ENCODE measurements at places on chromosomes 1 and 21. TPM values are rescaled to one million over a fixed set of nuclear protein-coding genes. Genes with fewer than 3 reads are reported as not detected.

DNA sequence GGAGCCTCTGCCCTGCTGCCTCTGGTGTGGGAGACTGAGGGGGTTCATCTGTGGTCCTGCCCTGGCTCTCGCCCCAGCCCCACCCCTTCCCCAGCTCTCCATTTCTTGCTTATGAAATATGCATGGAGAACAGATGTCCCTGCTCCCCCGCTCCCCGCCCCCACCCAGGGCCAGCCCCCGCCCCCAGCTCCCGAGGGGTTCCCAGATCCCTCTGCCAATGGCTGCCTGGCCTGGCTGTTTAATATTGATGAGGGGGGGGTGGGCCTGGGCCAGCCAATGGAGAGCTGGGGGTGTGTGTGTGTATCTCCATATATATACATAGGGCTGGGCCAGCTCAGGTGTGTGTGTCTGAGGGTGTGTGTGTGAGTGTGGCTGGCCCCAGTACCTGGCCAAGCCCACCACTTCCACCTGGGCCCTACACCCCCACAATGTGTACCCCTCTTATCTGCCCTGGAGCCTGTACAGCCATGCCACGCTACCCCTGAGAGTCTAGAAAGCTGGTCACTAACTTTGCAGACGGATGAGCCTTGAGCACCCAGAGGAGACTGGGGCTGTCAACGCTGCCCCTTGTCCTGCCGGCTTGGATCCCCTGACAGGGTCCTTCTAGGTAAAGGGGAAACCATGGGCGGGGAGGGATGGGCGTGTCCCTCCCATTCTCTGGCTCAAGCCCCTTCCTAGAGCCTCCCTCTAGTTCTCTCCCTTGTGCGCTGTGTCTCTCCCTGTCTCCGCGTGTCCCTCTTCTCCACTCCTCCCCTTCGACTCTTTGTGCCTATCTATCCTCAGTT, at the start of gene NHLH1:
Gene NHLH1, plus strand, starts transcription at position 341 of the 785 bp plus-strand sequence. CDS start 3,661 bp downstream, outside the sequence.
- no peak within 1 kb of the TSS for H3K27ac ChIP-seq
- H3K4me1 ChIP-seq: peaks cover 2% of the 10 kb centered on the region
- peaks cover 2% of the 10 kb centered on the region for H3K27me3 ChIP-seq

DNA sequence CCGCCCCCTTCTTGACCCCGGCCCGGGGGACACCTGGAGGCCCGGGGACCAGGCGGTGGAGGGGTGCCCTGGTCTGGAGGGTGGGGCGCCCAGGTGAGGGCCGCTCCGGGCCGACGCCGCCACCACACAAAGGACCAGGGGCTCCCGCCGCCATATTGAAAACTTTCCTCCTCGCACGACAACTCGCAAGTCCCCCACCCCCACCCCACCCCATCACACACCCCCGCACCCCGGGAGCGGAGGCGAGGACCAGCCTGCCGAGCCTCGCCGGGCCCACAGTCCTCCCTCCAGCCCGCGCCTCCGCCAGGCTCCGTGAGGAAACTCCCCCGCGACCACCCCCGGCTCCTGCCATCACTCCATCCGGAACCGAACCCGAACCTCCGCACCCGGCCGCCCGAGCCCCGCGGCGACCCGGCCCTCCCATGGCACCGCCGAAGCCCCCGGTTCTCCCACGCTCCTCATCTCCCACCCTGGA, 733 bp downstream of the KDM5B start:
- peak overlapping the region; percentile 51 for H3K27ac ChIP-seq
- DNase-seq: peak; percentile 41
- H3K36me3 ChIP-seq: peaks cover 12% of the 10 kb centered on the region
- peaks cover 14% of the 10 kb centered on the region for H3K27me3 ChIP-seq
- H3K4me3 ChIP-seq: peak overlapping the region; percentile 77

DNA sequence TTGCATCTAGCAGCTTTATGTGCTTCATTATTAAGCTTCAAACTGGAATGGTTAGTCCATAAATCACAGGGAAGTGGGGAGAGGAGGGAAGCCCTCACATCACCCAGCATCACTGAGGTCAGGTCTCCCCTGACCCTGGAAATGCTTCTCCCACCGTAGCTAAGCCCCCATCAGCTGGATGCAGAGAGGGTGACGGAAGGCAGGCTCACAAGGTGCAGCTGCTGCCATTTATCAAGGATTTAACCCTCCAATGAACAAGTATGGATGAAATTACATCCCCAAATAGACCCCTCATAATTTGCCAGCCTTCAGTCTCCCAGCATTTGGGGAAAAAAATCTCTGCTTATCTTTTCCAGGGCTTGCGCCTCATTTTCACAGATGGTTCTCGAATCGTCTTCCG, 60.8 kb downstream of the PGM1 start:
- peaks cover 63% of the 10 kb centered on the region for H3K36me3 ChIP-seq
- no peak overlapping the region for H3K4me3 ChIP-seq
- H3K27ac ChIP-seq: no peak overlapping the region
- DNase-seq: no peak
- no peaks in the 10 kb centered on the region for H3K27me3 ChIP-seq
- H3K4me1 ChIP-seq: peaks cover 47% of the 10 kb centered on the region

- no peak overlapping the region for H3K27ac ChIP-seq
- no peaks in the 10 kb centered on the region for H3K36me3 ChIP-seq
Measured at GRCh38 chr1:25774206-25774803, 25.7 kb upstream of the SELENON start.

DNA sequence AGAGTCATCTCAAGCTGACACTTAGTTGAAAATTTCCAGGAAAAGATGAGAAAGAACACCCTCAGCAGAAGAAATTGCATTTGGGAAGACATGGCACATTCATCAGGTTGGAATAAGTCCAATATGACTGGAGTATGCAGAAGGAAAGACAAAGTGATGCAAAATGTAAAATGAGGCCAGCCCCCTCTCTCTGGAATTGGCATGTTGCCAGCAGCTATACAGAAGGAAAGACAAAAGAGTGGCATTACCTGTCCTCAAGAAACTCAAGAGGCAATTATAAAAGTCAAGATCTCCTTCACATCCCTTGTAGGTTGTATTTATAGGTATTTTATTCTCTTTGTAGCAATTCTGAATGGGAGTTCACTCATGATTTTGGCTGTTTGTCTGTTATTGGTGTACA, 426.3 kb downstream of the AGBL4 start:
- no peaks in the 10 kb centered on the region for H3K27me3 ChIP-seq
- H3K36me3 ChIP-seq: no peaks in the 10 kb centered on the region
- no peak for DNase-seq
- H3K27ac ChIP-seq: no peak overlapping the region
- H3K4me1 ChIP-seq: no peaks in the 10 kb centered on the region

GRCh38 chr1:205935869-205936268, 7.4 kb downstream of the SLC26A9 start:
- no peak overlapping the region for H3K4me3 ChIP-seq
- no peak overlapping the region for H3K27ac ChIP-seq
- no peak for DNase-seq
- no peaks in the 10 kb centered on the region for H3K4me1 ChIP-seq

DNA sequence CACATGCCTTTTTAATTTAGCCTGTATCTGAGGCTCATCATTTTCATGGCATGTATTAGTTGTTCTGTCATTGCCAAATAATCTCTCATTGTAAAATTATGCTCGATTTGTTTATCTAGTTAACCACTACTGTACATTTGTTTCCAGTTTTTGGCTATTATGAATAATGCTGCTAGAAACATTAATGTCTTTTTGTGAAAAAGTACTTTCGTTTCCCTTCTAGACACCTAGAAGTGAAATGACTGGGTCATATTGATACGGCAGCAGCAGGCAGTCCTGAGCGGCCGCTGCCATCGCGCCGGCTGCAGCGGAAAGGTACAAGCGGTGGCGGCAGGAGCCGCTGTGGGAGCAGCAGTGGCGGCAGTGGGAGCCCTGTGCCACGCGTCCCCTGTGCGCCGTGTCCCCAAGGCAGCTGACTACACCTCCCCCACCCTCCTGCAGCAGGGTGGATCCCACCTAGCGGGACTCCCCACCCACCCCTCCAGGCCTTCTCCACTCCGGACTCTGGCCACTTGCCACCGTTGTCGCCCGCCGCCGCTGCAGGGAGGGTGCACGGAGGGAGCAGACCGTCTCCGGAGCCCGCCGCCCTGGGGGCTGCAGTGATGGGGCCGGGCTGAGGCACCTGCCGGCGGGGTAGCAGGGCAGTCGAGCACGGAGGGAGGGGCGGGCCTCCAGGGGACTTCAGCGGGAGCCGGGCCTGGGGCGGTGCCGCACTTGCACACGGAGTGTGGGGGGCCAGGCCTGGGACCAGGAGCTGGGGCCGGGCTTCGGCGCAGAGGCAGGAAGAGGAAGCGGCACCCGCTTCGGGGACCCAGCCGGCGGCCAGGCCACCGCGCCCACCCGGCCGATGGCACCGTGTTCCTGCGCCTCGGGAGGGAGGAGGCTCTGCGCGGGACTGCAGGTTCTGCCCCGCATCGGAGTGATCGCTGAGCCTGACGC, 66.8 kb upstream of the RGS7 start:
- peaks cover 3% of the 10 kb centered on the region for H3K4me1 ChIP-seq
- DNase-seq: no peak
- H3K4me3 ChIP-seq: peak overlapping the region; percentile 22
- H3K36me3 ChIP-seq: no peaks in the 10 kb centered on the region
- H3K27me3 ChIP-seq: peaks cover 41% of the 10 kb centered on the region

GRCh38 chr1:173894189-173894588, 22.9 kb downstream of the SERPINC1 start:
- peaks cover 24% of the 10 kb centered on the region for H3K36me3 ChIP-seq
- H3K4me1 ChIP-seq: no peaks in the 10 kb centered on the region
- DNase-seq: no peak
- H3K4me3 ChIP-seq: no peak overlapping the region
- H3K27me3 ChIP-seq: no peaks in the 10 kb centered on the region

- H3K4me1 ChIP-seq: peaks cover 90% of the 10 kb centered on the region
- DNase-seq: no peak
- H3K27ac ChIP-seq: peak overlapping the region; percentile 99
Measured at GRCh38 chr1:150566589-150567340, 12.6 kb downstream of the MCL1 start.

The ARHGAP30 gene
- 339 TPM for total RNA-seq

The KRTAP13-3 gene
- total RNA-seq: not detected
